ENCODE measurements at places on chromosomes 2 and 18.

GRCh38 chr18:59799383-59800015, 100.3 kb upstream of the PMAIP1 start:
- no peak for DNase-seq

DNA sequence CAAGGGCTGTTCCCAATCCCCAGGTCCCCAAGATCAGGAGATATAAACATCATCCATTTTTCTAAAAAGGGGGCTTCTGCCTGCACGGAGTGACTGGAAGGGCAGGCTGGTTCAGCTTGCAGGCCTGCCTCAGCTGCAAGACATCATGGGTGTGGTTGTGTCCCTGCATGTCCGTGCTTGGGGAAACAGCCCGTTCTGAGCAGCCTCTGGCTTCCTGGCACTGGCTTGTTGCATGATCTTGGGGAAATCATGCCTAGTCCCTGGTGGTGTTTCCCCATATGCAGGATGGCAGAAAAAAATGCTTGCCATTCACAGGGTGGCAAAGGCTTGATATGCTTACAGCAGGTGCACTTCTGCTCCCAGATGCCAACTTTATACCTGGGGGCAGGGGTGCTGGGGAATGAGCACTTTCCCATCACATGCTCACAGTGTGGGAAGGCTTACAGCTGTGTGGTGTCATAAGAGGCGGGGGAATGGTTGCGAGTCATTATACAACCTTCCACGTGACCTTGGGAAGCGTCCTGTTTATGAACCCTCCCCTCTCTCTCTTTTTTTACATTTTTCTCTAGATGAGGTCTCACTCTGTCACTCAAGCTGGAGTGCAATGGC, 7.2 kb downstream of the PCARE start:
- no peak for DNase-seq

DNA sequence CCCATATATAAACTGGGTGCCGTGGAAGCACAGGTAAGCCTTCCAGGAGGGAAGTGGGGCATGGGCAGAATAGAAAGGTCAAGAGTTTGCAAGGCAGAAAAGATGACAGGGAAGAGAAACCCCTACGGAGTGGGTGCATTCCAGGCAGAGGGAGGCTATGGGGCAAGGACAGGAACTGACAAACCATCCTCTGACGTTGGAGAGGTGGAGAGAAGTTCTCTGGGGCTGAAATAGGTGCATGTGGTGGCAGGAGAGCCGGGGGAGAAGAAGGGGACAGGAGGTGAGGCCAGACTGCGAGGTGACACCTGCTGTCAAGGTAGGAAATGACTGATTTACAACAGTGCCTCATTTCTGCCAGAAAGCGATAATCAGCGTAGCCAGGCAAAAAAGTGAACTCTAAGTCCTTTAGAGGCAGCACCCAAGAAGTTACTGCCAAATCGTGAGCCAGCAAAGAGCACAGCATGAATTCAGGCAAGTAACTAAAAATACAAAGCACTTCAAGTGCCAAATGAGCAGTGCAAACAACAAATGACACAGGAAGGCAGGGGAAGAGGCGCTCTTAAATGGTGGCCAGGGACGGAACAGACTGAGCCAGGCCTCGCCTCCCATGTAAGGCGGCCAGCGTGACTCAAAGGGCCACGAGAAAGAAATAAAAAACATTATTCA, 113.3 kb upstream of the ACVR1C start:
- no peak for DNase-seq

DNA sequence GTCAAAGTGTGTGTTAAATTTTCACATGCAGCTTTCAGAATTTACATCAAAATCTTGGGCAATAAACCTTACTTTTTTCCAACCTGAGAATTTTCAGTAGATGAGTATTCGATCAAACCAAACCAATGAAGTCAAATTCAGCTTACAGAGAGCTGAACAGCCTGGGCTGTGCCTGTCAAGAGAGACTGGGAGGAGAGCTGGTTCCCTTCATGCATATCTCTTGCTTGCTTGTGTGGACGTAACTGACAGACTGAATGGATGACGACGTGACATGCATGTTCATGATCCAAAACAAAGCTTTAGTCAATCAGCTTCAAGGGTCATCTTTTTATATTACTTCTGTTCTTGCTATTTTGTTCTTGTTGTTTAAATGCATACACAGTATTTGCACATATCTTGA, 145.2 kb downstream of the GALNT3 start:
- no peak for DNase-seq

- DNase-seq = no peak
These were observed 9.3 kb downstream of the IL1R2 start for GRCh38 chr2:102000813-102001766.

DNA sequence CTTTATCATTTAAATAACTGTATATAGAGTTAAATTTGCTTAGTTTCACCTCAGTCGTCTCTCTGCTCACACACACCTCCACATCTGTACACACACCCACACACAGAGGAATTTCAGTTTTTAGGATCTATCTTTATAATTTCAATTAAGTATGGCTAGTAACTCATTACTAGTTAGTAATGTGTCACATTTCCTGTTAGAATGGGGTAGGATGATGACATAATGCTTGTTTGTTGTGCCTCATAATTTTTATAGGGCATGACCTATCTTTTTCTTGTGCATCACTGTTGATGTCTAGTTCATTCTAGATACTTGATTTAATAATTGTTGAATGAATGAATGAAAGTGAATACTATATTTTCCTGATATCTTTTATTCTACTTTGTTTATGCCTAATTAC, 108.6 kb downstream of the AGPS start:
- DNase-seq = no peak

DNA sequence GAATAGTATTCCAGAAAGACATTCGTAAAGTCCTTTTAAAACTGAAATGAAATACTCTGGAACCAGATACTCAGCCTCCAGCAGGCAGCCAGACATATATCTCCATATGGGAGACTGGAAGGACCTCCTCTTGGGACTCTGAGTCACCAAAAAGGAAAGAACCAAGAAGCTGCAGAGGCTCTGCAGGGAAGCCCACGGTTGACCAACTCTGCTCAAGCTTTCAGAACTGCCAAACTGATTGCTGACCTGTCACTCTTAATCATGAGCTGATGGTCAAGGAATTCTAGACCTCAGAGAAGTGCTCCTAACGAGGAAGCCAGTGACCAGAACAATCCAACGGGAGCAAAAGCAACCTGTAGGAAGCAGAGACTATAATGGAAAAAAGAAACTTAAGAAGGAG, 434.7 kb downstream of the EIPR1 start:
- no peak for DNase-seq

DNA sequence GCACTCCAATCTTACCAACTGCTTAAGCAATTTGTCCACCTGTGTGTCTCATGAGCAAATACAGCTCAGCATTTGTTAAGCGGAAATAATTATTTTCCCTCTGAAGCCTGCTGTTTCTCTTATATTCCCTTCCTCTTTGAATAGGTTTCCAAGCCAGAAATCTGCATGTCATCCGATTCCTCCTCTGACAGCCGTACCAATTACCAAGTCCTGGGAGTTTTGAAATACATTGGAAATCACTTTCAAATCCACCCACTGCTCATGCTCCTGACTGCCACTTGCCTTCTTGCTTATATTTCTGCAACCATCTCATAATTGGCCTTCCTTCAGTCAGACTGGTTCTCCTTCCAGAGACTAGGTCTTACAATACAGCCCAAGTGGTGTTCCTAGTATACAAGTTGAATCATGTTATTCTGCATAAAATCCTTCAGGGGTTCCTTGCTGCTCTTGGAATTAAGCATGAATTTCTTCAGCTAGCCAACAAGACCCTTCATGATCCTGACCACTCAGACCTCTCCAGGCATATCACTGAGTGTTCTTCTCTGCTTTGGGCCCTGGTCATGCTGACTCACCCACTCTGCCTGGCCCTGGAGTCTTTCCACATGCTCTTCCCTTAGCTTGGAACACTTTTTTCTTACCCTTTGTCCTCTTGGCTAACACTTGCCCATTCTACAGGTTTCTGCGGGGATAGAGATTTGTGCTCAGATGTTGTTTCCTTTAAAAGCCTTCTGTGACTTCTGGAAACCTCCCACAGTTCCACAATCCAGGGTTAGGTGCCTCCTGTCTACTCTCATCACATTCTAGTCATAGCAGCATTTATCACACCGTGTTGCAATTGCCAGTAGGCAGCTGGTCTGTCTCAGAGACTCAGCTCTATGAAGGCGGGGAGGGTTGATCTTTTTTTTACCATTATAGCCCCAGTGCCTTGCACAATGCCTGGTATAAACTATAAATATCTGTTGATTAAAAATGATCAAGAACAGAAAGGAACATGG, 157.6 kb downstream of the ARL6IP6 start:
- DNase-seq = no peak

DNA sequence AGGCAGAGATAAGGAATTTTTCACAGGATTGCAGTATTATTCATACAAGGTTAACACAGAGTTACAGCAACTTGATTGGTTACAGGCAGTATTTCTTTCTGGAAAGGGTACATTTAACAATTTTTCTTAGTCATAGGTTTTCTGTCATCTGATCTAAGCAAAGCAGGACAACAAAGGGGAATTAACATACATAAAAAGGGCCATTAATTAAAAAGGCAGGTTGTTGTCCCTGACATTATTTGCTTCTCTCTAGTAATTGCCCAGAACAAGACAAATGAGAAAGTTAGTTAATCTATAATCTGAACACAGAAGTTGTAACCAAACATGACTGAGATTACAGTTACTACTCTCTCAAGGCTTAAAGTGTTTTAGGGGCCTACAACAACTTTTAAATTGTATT, 291.4 kb upstream of the LRRTM4 start:
- DNase-seq = no peak

DNA sequence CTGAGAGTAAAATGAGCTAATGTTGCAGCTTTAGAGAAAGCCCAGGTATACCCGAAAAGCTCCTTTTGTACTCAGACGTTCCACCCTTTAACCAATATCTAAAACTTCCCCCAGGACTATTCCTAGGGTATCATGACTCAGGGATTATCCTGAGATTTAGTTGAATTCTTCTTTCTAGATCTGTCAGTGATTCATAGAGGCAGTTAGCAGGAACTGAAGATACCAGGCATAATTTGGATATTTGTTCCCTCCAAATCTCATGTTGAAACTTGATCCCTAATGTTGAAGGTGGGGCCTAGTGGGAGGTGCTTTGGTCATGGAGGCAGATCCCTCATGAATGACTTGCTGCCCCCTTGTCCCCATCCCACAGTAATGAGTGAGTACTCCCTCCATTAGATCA, 161.2 kb upstream of the LRP1B start:
- no peak for DNase-seq

DNA sequence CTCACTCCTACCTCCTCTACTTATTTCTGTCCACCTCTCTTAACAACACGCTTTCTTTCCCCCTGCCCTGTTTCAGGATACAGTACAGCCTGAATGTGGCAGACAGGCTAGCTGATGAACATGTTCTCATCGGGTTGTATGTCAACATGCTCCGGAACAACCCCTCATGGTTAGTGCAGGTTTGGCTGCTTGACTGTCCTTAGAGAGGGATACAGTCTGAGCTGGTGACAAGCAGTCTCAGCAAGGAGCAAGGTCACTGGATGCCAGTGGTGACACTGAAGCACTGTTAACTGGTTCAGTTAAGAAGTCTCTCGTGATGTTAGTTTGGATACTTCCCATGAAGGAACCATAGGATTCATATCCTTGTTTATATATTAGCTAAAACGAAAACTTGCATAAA, 128.6 kb downstream of the DTNA start:
- DNase-seq = no peak

DNA sequence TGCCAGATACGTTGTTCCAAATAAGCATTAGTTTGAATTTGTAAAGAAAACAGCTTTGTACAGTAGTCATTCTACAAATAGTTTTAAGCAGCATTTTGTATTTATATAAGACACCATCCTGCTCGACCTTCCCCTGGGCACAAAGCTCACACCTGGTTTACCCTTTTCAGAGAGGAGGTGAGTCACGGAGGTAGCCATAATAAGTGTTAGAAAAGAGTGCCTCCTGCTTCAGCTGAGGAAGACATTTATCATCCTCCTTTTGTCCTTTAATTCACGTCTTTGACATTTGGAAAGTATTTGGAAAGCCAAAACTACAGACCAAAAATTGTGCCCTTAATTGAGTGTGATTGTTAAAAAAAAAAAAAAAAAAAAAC, 6.8 kb downstream of the RAB12 start:
- DNase-seq = no peak

DNA sequence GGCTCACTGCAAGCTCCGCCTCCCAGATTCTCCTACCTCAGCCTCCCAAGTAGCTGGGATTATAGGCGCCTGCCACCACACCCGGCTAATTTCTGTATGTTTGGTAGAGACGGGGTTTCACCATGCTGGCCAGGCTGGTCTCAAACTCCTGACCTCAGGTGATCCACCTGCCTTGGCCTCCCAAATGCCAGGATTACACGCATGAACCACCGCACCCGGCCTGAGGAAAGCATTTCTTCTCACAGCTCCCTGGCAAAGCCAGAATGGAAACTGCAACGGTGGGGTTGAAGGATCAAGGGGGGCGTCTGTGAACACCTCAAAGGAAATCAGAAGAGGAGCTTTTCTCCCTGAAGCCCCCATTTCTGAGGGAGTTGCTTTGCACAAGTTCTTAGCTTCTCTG, 11.2 kb upstream of the TEX51 start:
- no peak for DNase-seq

DNA sequence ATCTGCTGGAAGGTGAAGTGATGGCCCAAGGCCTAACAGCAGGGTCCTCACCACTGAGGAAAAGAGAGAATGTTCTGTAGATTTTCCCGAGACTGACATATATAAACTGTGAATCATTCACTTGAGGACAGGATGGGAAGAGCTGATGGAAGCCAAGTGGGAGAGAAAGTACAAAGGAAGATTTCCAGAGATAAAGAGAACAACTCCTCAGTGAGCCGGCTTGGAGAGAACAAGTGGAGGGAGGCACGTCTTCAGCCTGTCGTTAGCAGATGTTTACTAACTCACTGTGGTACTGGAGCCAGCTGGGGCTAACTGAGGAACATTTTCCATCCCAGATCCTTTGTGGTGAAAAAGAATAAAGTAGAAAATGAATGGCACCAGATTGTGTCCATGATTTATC, 552.9 kb upstream of the TNP1 start:
- no peak for DNase-seq

DNA sequence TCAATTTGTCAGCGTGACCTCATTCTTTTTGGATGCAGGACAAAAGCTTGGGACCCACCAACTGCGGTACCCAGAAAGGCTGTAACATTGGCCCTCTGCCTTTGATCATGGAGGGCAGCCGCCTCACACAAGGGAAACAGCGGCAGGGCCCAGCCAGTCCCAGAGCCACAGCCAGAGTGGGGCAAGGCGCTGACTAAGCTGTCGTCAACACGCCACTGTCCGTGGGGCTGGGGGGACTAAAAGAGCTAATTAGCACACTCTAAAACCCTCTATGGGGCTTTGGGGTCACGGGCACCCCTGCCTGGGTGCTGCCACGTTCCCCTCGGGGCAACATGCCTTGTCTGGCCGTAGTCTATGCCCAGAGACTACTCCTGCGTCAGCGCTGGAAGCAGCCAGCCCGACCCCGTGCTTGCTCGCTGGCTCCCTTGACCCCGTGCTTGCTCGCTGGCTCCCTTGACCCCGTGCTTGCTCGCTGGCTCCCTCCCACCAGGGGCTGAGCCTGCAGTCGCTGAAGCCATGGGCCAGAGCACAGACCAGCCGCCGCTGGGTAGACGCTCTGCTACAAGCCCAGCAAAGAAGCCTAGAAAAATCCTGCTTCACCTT, 598.4 kb downstream of the MBD2 start:
- no peak for DNase-seq

- DNase-seq = no peak
These were observed 195.9 kb downstream of the RTP5 start for GRCh38 chr2:242065426-242065825.

- no peak for DNase-seq
These were observed 520.8 kb downstream of the PARD3B start for GRCh38 chr2:205066081-205066480.

GRCh38 chr2:39153312-39153711, 32.5 kb upstream of the SOS1 start:
- no peak for DNase-seq
